ENCODE measurements at places on chromosomes 11 and 22. TPM values are rescaled to one million over a fixed set of nuclear protein-coding genes. Genes with fewer than 3 reads are reported as not detected.

DNA sequence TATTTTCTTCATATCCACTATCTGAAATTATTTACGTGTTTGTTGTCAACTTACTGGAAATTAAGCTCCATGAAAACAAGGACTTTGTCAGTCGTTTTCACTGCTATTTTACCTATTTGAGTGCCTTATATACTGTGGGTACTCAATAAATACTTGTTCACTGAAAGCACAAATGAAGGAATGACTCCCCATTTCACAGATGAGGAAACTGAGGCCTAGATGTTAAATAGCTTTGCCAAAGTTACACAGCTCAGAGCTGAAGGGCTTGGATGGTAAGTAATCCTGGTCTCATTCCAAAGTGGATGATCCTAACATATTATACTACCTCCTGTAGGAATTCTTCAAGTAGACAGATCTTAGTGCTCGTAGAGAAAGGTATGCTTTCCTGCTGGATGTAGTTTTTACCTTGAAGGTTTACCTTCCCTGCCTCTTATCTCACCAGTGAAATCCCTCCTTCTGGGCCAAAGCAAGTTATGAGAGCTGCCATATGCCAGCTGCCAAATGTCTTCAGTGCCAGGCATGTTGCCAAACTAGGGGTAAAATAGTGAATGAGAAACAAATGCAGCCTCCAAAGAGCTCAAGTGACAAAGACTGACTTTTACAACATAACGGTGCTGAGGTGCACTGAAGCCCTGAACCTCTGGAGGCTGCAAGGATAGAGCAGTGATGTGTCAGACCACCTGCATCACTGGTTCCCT, 129.7 kb downstream of the TRIM44 start:
- no peak for DNase-seq
- no peak overlapping the region for H3K27ac ChIP-seq
- H3K4me3 ChIP-seq, result no peak overlapping the region
- H3K27me3 ChIP-seq, result no peaks in the 10 kb centered on the region
- H3K36me3 ChIP-seq, result no peaks in the 10 kb centered on the region

DNA sequence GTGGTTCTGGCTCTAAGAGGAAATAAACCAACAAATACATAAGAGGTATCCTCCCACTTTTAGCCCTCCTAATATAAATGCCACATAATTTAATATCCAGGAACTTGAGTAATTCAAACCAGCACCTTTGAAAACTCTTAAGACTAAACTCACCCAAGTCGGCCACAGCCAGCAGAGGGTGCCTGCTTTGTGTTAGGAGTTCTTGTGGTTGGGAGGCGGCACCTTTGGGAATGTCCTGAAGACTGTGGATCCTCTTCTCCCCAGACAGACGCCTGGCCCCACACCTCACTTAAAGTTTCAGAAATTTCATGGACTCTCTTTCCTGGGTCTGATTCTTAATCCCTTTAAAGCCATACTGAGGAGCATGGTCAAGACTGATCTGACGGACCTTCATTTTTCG, 169.0 kb downstream of the TBC1D22A start:
- DNase-seq, result no peak
- peaks cover 21% of the 10 kb centered on the region for H3K4me1 ChIP-seq
- no peaks in the 10 kb centered on the region for H3K36me3 ChIP-seq
- no peaks in the 10 kb centered on the region for H3K27me3 ChIP-seq
- H3K4me3 ChIP-seq, result no peak overlapping the region

DNA sequence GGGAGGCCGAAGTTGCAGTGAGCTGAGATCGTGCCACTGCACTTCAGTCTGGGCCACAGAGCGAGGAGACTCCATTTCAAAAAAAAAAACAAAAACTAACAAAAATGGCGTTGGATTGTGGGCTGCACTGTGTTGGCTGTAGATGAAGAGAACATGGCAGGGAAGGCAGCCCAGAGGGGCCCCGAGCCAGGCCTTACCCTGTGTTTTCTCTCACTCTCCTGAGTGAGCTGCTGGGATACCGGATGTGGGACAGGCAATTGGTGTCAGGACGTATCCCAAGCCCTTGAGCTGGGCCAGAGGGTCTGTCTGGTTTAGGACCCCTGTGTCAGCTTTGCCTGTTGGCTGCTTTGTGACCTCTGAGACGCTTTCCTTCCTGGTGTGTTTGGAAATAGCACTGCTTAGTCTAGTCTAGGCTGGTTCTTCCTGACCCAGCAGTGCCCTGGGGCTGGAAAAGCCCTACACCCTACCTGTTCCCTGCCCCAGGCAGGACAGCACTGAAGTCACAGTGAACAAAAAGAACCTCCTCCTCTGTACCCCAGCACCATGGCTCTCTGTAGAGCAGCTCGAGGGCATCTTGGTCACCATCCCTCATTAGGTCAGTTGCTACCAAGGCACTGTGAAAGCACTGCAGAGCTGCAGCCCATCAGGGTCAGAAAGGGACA, 17.8 kb downstream of the CHADL start:
- H3K36me3 ChIP-seq, result peaks cover 86% of the 10 kb centered on the region
- H3K27ac ChIP-seq, result no peak overlapping the region
- no peak for DNase-seq

- H3K4me3 ChIP-seq, result no peak overlapping the region
- DNase-seq, result no peak
- H3K4me1 ChIP-seq, result no peaks in the 10 kb centered on the region
- no peaks in the 10 kb centered on the region for H3K27me3 ChIP-seq
Measured at GRCh38 chr22:21613553-21614233, 16.1 kb downstream of the YDJC start.

DNA sequence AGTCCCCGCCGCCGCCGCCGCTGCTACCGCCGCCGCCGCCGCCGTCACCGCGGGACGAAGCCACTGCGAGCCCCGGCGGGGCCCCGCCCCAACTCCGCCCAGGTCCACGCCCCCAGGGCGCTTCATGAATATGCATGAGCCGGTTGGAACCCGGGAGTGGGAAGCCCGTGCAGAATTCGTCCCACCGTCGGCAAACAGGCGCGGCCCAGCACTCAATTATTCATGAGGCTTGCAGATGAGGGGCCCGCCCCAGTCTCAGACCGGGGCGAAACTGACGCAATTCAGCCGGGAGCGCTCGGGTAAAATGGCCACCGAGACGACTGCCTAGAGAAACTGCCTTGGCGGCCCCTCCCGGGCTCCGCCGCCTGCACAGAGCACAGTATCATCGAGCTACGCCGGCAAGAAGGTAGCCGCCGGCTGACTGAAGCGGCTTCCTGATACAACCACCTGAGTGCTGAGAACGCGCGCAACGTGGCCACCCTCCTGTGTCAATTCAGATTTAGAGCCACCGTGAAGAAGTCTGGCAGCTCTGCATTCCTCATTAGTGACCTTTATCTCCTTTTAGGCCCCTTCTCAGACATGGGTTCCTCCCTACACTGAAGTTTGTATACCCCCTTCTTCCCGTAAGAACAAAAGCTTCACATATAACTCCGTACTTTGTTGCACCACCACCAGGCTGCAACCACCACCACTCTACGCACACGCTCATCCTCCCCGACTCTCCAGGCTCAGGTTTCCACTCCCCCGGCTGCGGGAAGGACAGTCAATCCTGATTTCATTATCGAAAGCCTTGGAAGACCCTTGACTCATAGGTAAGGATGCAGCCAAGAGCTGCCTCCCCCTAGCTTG, at the start of gene TNKS1BP1:
TNKS1BP1 (minus strand) TSS at position 67 of the 849 bp plus-strand sequence. CDS start 3,067 bp downstream, outside the sequence.
- peak within 1 kb of the TSS; percentile 75 for H3K4me3 ChIP-seq
- H3K4me1 ChIP-seq, result peaks cover 39% of the 10 kb centered on the region
- peak within 1 kb of the TSS; percentile 98 for H3K27ac ChIP-seq
- H3K27me3 ChIP-seq, result no peaks in the 10 kb centered on the region
- DNase-seq, result peak; percentile 98
- H3K36me3 ChIP-seq, result peaks cover 41% of the 10 kb centered on the region

DNA sequence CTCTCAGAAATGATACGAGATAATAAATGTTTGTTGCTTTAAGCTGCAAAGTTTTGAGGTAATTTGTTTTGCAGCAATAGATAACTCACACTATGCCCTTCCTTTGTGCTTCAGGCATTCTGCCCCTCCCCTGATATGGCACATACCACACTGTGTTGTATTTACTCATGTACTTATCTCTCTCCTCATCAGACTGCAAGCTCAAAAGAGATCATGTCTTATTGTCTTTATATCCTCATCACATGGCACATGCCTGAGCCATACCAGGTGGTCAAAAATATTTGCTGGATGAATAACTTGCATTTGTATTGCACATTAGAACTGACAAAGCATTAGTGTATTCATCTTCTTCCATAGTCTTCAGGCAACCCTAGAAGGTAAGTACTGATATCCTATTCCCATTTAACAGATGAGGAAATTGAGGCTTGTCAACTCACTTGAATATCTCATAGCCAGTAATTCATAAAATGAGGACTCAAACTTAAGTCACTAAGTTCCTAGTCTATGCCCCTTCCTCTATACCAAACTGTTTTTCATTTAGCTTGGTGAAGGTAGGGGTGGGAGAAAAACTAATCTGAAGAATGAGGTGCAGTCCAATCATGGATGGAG, 83.9 kb upstream of the EED start:
- H3K4me1 ChIP-seq, result peaks cover 8% of the 10 kb centered on the region
- DNase-seq, result no peak
- H3K36me3 ChIP-seq, result no peaks in the 10 kb centered on the region
- no peak overlapping the region for H3K4me3 ChIP-seq
- no peak overlapping the region for H3K27ac ChIP-seq

DNA sequence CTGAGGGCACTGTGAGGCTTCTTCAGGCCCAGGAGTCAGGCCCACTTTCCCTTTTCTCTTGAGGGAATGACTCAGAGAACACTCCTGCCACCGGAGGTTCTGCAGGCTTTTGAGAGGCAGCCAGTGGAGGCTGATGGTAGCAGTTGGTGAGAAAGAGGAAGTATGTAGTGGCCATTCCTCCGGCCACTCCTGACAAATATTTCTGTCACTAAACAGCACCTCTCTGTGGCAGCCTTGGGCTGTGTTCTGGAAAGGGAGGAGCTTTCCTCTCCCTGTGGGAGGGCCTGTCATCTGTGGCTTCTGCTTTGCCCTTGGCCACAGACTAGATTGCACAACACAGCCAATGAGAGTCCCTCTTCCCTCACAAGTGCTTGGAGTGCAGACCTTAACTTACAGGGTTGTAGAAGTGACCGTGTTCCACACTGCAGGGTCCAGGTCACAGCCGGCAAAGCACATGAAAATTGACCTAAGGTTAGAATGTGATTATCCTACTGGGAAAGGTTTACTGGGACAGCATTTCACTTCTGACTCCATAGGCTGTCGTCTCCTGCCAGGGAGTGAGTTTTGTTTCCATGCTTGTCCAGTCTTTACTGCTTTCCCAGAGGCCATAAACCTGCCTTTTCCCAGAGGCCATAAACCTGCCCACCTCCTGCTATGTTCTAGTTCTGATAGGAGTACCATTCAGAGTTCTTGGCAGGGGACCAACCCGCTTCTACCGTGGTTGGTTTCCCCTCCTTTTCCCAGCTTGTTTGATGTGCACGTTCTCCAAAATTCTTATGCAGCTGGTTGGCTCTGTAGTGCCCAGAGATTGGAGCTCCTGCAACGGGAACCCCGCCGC, 33.3 kb downstream of the MARK2 start:
- H3K4me3 ChIP-seq, result no peak overlapping the region
- DNase-seq, result peak; percentile 81
- H3K4me1 ChIP-seq, result peaks cover 69% of the 10 kb centered on the region
- H3K36me3 ChIP-seq, result no peaks in the 10 kb centered on the region

DNA sequence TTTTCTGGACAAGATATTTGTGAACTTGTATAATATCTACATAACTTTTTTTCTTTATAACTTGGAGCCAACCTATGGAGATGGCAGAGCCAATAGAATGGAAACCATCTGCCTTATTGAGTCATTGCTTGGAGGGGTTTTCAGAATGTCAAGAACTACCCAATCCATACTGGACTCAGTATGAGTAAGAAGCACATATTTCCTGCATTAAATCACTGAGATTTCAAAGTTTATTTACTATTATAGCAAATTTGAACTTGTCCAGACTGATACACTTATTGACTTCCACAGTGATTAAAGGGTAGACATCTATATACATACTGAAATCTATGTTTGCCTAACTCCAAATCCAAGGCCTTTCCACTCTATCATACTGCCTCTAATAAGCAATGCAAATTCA, 704.0 kb downstream of the KCNA4 start:
- no peak overlapping the region for H3K27ac ChIP-seq
- H3K4me3 ChIP-seq, result no peak overlapping the region
- no peaks in the 10 kb centered on the region for H3K4me1 ChIP-seq

The CCDC157 gene
- 2.7 TPM for total RNA-seq

The NARS2 gene
- total RNA-seq, result 17.5 TPM
